ENCODE measurements at places on chromosomes 11 and 22.

- no peak for DNase-seq
These were observed 723.1 kb upstream of the KIRREL3 start for GRCh38 chr11:127723714-127724113.

GRCh38 chr11:61578819-61579675 lies 1.8 kb downstream of the SYT7 start:
- no peak for DNase-seq

- DNase-seq = no peak
These were observed 13.5 kb downstream of the SGSM3 start for GRCh38 chr22:40383905-40384304.

- DNase-seq = no peak
These were observed 54.9 kb downstream of the C11orf91 start for GRCh38 chr11:33645686-33646085.

GRCh38 chr11:130003717-130004001 lies 1.0 kb upstream of the PRDM10 start:
- DNase-seq = no peak

DNA sequence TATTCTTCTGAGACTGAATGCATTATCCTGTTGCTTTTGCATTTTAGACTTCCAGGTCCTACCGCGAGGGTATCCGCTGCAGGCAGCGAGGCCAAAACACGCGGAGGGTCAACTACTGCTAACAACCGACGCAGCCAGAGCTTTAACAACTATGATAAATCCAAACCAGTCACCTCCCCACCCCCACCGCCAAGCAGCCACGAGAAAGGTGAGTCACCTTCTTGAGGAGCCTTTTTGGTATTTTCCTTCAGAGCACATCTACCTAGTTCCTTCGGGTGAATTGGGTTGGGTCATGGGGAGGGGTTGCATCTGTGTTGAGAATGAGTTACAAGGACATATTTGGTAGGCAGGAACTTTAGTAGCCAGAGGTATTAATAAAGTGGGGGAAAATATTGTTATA lies 179.8 kb downstream of the NAV2 start:
- no peak for DNase-seq

- DNase-seq = no peak
These were observed 21.5 kb downstream of the KCTD21 start for GRCh38 chr11:78166855-78167469.

DNA sequence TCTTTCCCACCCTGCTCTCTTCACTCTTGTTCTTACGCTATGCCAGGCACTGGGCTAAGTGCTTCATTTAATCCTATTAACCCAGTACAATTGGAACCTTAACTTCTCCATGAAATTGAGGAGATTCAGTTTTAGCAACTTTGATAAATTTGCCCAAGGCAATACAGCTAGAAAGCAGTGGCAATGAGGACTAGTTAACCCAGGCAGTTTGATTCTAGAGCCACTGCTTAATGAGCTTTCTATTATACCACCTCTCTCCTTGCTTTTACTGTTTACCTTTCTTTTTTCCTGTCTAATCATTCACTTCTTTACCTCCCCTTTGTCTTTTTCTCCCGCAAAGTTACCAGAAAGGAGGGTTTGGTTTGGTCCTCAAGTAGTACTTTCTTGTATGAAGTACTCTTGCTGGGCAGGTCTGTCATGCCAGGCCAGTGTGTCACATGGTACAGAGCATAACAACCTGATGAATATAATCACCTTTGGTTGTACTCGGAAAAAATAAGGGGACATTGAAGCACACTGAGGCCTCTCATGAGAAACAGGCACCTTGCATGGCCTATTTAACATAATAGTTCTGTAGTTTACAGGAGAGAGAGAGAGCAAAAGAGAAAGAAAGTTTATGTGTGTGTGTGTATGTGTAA lies 70.6 kb downstream of the PDHX start:
- DNase-seq = no peak

GRCh38 chr11:109993786-109994185 lies 99.4 kb upstream of the ZC3H12C start:
- no peak for DNase-seq

GRCh38 chr11:123166071-123166559 lies 28.9 kb downstream of the CLMP start:
- peak; percentile 57 for DNase-seq

Measured in iPS DF 19.7 (cell line).